ENCODE measurements at places on chromosomes 2 and 18.

GRCh38 chr2:78202986-78203670 is 681.0 kb upstream of the LRRTM4 start:
- DNase-seq: peak; percentile 0

- DNase-seq: no peak
These were observed 203.7 kb upstream of the DLGAP1 start for GRCh38 chr18:4658804-4659203.

GRCh38 chr2:9527995-9528787 is 27.4 kb downstream of the ADAM17 start:
- DNase-seq: no peak

DNA sequence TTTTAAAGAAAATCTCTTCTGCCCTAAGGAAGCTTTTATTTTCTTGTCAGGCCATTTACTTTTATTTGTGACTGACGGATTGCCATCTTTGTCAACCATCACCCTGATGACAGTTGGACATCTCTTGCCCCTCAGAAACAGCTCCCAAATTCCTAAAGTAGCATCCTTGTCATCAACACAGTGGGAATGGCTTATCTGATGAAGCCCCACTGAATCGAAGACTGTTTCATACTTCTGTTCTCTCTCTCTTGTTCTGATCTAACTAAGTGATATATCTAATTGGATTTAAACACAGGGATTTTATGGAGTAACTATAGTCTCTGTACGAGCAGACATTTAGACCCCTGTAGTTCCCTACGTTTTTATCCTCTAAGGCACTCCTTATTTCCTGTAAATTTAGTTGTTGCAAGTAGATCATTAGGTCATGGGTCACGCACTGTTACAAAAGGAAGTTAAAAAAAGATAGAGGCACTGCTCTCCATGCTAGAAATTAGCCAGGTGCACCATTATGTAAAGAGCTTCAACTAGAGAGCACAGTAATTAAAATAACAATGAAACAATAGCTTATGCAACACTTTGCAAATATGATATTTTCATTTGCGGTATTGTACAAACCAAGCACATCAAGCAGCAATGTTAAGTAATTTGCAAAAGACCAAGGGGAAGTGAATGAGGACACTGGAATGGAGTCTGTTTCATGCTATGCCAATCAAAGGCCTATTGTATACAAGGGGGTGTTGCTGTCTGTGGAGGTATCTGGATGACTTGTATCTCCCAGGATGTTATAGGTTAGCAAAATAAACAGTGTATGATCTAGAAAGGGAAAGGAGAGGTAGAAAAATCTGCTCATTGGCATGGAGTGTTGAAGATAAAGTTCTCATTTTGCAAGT is 284.7 kb downstream of the LRRTM1 start:
- DNase-seq: no peak

DNA sequence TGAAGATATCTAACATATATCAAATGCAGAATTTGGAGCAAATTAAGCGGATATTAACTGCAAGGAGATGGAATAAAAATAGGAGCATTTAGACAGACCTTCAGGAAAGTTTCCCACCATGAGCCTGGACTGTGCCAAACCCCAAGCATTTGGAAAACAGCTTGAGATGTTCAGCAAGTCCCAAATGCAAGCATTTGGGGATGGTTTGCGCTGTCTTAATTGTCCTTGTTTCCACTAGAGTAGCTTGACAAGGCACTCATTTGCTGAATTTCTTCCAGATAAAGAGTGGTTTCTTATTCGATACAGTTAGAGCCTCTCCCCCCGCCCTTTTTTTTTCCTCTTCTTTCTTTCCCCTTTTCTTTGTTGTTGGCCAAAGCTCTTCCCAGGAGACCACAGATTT is 77.1 kb upstream of the CDC42EP3 start:
- DNase-seq: no peak

GRCh38 chr2:75853436-75853835 is 142.7 kb upstream of the GCFC2 start:
- DNase-seq: no peak

- no peak for DNase-seq
These were observed 1361.8 kb upstream of the DDX18 start for GRCh38 chr2:116452651-116453050.

GRCh38 chr2:133315280-133315679 is 253.0 kb downstream of the NCKAP5 start:
- DNase-seq: no peak

DNA sequence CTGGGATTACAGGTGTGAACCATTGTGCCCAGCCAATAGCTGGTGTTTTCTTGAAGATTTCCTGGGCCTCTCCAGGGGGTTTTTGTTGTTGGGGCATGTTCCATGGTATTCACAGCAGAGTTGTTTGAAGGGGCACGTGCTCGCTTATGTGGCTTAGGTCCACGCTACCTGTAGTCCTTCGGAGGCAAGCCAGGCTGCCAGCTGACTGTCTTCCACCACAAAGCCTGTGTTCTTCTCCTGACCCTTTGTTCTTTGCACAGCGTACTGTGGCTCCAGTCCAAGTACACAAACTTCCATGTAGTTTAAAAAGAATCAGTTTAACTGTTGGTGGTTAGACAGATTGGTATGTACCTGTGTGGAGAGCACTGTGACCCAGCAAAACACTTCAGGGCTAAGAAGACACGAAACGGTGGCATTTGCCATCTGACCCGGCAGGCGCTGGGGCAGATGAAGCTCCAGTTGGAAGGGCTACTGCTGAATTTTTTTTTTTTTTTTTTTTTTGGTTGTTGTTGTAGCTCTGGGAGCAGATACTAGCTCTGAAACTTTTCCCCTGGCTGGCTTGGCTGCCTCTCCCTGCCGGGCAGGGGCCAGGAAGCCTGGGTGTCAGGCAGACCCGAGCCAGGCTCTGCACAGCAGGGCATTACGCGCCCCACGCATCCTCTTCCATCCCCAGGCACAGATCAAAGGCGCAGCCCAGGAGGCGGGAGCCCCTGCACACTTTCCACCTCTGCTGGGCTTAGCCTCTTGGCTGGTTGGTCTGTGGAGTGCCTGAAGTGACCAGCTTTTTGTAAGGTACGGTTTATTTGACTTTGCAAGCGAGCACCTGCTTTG is 5.7 kb downstream of the GREB1 start:
- DNase-seq: no peak

GRCh38 chr18:12485479-12486105 is 77.9 kb downstream of the PRELID3A start:
- no peak for DNase-seq

DNA sequence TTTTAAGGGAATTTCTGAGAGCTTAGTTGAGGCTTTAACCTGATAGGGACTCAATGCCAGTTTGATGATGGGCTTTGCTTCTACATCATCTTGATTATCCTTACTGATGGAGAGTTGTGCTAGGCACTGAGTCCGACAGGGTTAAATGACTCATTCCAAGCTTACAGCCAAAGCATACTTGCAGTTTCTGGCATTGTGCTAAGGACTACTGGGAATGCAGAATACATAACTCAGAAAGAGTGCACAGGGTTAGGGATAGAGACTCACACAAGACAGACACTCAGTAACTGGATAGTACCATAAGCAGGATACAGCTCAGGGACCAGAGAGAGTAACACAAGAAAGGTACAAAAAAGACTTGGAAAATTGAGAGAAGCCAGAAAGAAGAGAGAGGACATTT is 94.1 kb upstream of the SLC14A2 start:
- DNase-seq: no peak

DNA sequence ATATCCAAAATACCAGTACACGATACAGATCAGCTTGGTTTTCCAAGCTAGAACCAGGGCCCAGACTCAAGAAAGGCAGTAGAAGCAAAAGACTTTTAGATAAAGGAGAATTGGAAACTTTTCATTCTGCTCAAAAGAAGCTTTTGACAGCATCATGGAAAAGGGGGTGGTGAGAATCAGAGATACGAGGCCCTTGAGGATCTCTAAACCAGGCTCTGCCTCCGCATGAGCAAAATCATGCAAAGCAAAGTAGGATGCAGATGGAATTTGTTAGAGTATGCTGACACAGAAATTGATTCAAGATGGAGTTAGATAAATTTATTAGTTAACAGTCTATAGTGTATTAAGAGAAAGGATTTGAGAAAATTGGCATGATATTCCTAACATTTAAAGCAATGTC is 39.8 kb downstream of the FAM98A start:
- no peak for DNase-seq

DNA sequence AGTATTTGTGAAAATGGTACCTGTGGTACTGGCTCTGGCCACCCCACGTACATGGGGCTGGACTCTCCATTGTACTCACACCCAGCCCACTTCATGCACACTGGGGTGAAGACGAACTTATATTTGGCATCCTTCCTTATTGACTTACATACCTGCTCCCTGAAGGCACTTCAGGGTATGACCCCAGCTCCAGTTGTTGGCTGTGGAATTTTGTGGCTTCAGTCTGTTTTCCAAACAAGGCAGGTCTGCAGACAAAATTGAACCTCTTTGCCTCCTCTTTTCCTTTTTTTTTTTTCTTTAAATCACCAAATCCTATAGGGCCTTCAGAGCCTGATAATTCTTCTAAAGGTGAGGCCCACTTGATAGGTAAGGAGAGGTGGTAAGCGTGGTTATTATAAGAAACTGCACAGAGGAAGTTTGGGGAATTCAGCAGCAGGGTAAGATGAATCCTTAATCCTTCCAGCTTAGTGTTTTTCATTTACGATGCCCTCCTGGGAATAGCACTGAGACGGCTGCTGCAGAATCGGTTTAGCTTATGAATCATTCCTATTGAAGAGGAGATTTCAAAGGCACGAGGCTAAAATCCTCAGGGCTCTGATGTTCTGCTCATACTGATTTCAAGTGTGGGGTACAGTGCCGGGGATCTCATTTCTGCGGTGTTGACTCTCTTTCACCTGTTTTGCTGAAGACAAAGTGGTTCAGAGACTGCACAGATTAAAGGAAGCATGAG is 55.2 kb downstream of the KIF5C start:
- no peak for DNase-seq

DNA sequence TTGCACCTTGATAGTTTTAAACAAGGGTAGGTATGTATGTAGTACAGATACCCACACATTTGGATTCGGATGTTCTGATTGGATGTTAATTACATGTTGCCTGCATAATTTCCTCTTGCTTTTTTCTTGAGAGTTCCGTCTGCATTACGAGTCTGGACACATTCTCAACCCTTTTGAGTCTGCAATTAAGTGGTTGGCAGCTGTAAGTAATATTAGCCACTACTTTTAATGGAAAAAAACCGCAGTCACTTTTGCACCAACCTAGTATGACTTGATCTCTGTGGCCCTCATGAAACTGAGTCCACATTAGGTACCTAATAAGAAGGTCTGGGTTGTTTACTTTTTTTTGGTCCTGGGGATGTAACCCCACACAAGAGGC is 217.3 kb downstream of the VAPA start:
- DNase-seq: no peak

DNA sequence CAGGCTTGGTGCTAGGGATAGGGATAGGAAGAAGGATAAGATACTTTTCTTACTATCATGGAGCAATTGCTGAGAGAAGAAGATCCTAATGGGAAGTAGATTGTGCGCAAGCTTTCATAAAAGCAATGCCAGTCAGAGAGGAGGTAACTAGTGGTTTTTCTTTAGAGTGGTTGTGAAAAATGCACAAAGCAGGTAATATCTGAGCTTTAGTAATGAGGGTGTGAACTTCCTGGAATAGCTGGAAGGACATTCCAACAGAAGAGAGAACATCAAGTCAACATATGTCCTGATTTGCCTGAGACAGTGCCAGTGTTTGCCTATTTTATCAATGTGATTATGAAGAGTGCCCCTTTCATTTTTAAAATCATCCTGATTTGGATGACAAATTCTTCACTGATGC is 34.1 kb downstream of the CCBE1 start:
- no peak for DNase-seq

DNA sequence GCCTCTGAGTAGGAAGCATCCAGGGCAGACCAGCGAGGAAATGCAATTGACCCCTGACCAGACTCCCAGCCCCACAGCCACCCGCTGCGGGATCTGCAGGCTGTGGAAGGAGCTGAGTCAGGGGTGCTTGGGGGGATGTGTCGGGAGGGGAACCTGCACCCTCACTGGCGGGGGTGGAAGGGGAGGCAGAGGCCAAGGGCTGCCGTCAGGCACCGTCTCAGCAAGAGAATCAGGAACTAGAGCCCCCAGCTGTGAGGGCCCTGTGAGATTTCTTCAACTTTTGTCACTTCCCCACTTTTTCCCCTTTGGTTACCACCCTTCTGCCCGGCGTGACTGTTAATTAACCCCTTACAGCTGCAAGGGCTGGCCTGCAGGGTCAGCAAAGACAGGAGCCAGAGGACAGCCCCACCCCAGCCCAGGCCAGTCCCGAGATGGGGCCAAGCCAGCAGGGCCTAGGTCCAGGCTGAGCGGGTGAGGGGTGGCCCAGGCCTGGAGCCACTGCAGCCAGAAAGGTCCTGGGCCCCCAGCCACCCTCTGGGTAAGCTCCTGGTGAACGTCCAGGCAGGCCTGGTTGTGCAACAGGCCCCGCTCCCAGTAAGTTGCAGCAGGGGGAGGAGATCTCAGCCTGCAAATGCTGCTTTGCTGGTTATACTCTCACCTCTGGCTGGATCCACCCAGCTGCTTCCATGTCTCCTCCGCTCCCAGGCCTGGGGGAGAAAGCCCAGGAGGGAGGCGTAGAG is 147.0 kb upstream of the ID2 start:
- DNase-seq: no peak

- DNase-seq: no peak
These were observed 1.7 kb upstream of the POU3F3 start for GRCh38 chr2:104852090-104852666.

DNA sequence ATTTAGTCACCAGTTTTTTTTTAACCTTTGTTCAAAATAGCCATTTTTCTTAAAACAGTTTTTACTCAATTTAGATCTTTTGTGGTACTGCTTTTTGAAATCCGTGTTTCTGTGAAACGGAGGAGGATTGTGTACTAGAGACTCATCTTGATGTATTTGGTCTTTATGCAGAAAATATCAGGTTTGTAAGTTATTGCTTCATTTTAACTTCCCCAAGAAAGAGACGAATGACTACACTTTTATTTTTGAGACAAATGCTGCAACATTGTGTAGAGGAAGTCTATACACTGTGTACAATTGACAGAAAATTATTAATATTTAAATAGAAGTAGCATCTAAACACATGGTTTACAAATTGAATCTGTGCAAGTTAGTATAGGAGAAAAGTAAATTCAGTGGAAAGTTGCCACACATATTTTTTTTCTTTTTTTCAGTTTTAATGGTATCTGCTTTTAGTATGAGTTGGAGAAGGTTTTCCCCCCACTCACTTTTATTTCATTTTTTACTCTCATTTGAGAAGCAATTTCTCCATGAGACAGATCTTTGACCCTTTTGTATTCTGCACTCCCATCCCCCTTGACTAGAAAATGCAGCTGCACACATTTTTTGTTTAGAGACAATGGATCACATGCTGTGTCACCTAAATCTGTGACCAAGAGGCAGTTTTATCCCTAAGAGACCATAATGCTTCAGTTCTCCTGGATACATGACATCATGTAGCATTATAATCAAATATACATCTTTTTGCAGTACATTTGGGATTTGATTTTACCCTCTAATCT is 200.8 kb upstream of the STON1 start:
- DNase-seq: no peak

All from H54 (cell line).